ENCODE measurements at places on chromosomes 4 and X.

DNA sequence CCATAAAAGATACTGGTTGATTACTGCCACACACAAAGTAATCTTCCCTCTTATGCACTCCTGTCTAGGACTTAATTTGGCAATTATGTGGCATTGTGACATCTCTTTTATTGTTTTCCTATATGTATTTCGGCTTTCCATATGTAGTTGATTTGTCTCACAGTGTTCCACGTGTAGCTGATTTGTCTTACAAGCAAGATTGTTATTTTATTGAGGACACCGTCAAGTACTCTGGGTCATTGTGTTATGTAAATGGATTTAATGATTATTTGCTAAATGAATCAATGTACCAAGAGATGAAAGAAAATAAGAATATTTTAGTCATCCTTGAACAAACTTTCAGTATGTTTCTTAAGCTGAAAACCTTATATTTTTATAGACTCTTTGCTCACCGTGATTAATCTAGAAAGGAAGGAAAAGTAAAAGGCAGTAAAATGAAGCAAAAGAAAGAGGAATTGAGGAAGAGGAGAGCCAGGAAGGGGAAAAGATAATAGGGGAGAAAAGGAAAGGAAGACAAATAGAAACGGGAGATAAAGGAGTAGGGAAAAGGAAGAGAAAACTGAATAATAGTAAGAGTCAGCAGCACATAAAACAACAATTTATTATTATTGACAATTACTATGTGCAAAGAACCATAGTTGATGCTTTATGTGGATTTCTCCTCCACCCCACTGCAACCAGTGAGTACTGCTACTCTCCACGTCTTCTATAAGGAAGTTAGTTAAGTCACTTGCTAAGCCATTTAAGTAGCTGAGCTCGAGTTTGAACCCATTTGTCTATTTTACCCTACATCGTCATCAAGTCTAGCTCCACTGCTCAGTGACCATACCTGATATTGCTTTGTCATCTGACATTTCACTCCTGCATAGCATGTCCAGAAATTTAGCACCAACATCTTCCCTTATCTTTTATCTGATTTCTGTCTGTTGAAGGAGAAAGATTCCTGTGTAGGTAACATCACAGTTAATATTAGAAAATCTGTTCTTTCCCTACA is 336.5 kb downstream of the BMPR1B start:
- DNase-seq = no peak

DNA sequence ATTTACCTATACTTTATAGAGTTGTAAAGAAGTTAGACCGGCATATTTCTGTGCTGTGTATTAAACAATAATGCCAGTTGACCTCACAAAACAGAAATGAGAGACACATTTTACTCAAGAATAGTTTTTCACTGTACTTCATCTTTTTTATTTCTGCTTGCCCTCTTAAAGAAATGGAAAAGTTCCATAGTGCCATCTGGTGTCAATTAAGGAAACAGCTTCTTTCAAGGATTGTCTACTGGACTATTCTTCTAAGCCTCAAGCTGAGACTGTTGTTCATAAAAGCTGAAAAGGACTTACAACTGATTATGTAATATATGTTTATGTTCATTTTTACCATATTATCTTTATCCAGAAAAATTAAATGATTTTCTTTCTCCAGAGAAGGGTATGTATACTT is 1523.7 kb downstream of the ARAP2 start:
- DNase-seq = peak; percentile 74

DNA sequence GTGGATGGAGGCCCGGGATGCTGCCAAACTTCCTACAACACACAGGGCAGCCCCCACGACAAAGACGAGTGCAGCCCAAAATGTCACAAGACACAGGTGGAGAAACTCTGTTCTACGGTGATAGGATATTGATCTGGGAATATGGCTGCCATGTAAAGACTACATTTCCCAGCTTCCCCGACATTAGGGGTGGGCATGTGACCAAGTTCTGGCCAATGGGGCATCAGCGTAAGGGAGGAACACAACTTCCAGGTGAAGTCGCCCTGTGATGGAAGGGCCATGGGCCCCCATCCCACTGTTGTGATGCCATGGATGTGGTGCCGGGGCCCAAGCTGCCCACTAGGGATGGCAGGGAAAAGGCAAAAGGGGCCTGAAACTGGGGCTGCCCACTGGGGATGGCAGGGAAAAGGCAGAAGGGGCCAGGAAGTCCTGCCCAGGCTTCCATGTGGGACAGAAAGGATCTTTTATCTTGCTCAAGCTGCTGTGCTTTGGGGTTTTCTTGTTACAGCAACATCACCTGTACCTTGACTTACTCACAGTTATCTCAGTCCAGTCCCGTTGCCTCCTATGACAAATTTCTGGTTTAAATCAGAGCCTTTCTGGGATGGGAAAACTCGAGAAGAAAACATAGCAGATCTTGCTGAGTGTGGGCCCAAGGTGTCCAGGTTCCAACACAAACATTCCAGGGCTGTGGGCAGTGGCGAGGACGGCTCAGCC is 9.7 kb upstream of the ADRA2C start:
- DNase-seq = no peak

- DNase-seq = no peak
Observed at GRCh38 chr4:77960367-77960766, 96.8 kb upstream of the FRAS1 start.

DNA sequence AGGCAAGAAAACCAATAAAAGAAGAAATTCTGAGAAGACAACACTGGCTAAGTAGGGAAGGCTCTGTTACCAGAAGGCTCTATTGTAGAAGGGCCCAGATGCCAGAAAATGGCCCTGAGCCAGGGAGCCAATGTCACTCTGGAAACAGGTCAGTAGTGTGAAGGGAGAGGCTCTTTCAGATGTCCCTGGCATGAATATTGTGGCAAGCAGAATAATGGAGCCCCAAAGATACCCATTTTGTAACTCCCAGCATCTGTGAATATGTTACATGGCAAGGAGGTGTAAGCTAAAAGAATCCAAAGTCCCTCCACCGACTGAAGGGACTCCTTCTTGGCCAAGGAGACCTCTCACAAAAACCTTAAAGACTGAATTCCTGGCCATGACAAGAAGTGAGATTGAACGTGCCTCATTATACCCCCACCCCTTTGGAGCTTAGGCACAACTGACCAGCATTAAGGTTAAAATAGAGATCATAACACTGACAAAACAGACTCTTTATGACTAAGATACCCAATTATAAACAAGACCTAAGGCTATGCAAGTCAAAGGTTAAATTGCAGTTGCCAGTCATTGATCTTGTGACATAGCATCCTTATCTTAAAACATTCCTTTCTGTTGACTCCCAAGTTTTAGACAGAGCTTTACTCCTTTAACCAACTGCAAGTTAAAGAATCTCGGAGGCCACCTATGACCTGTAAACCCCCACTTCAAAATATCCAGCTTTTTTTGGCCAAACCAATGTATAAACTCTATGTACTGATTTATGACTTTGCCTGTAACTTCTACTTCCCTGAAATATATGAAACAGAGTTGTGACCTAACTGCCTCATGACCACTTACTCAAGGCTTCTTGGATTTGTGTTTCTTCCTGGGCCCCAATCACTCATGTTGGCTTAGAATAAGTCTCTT is 42.2 kb upstream of the SMIM10 start:
- peak; percentile 81 for DNase-seq

DNA sequence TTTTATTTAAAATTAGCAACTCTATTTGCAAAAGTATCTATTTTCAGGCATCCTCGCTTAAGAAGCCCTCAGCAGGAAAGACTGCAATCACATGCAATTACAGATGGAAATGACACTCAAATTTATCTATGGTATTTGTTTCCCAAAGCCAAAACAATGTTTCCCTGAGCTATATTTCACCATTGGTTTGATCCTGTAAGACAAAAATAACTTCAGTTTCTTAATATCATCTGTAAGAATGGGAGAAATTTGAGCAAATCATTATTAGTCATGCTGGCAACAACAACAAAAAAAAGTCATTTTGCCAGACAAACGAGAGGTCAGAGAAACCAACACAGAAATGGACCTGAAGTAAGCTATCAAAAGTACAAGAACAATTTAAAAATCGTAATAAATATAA is 204.1 kb downstream of the NR3C2 start:
- peak; percentile 50 for DNase-seq

DNA sequence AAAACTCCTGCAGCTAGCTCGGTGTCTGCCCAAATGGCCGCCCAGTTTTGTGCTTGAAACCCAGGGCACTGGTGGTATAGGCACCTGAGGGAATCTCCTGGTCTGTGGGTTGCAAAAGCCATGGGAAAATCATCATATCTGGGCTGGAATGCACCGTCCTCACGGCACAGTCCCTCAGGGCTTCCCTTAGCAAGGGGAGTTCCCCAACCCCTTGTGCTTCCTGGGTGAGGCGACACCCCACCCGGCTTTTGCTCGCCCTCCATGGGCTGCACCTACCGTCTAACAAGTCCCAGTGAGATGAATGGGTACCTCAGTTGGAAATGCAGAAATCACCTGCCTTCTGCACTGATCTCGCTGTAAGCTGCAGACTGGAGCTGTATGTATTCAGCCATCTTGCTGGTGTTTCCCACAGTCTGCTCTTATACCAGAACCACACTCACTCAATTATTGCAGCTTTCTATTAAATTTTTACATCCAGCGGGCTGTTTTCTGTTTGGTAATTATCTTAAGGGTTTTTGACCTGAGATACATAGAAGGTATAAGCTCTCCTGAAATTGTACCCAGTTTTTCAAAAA is 36.7 kb upstream of the NPNT start:
- DNase-seq = no peak

Data from fibroblast of pulmonary artery (primary cell).